ENCODE measurements at places on chromosomes 3 and 15.

DNA sequence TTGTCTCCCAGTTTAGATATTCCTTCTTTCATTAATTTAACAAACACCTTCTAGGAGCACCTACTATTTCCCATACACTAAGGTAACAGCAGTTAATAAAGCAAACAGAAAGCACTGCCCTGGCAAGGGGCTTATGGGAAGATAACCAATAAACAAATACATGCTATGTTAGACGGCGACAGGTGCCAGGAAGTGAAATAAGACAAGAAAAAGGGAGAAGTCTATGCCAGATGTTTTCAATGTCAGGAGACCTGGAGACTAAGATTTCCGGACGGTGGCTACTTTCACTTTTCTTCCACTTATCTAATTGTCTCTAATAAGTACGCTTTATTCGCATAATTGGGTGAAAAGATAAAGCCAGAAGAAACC is 32.5 kb upstream of the ZNF445 start:
- no peak for DNase-seq

GRCh38 chr3:71504250-71505036 is 79.1 kb downstream of the FOXP1 start:
- no peak for DNase-seq

DNA sequence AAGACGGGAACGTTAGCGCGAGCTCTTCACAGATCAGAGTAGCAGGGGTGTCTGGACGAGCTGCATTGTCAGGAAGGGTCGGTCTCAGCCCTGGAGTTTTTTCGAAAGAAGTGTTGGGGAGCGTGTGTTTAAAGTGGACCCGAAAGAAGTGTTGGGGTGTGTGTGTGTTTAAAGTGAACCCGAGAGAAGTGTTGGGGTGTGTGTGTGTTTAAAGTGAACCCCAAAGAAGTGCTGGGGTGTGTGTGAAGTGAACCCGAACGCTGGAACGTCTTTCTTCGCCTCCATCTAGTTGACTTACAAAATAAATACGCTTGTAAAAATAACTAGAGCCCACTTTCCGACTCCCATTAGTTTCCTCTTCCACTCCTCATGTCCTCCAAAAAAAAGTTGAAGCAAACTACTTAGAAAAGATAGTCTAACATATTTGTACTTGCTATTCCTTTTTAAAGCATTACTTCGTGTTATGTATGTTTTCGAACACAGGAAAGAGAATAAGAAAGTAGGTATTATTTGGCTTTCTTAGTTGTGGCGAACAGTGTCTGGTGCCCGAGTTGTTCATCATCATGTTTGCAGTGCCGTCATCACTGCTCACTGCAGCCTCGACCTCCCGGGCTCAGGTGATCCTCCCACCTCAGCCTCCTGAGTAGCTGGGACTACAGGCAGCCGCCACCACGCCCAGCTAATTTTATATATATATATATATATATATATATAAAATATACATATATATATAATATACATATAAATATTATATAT is 1.0 kb downstream of the LRCH3 start:
- no peak for DNase-seq

- DNase-seq = no peak
These were observed 5.9 kb downstream of the CYP19A1 start for GRCh38 chr15:51332206-51333147.

DNA sequence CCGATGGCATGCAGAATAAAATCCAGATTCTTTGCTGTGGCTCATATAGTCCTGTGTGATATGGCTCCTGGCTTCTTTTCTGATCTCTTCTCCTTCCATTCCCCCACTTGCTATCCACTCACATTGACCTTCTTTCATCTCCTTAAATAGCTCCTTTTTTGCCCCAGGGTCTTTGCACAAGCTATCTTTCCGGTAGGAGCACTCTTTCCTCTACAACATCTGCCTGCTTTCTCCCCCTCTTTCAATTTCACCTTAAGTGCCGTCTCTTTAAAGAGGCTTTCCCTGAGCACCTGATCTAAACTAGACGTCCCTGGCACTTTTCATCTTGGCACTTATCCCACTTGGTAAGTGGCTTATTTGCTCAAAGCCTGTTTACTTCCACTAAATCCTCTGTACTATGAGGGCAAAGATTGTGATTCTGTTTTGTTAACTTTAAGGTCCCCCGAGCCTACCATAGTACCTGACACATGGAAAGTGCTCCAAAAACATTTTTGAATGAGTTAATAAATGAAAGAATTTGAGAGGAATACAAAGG is 323.3 kb upstream of the TLE3 start:
- no peak for DNase-seq

- no peak for DNase-seq
These were observed 166.6 kb upstream of the BHLHE40 start for GRCh38 chr3:4812591-4812990.

- DNase-seq = no peak
These were observed 24.2 kb upstream of the CLRN1 start for GRCh38 chr3:150996731-150997130.

DNA sequence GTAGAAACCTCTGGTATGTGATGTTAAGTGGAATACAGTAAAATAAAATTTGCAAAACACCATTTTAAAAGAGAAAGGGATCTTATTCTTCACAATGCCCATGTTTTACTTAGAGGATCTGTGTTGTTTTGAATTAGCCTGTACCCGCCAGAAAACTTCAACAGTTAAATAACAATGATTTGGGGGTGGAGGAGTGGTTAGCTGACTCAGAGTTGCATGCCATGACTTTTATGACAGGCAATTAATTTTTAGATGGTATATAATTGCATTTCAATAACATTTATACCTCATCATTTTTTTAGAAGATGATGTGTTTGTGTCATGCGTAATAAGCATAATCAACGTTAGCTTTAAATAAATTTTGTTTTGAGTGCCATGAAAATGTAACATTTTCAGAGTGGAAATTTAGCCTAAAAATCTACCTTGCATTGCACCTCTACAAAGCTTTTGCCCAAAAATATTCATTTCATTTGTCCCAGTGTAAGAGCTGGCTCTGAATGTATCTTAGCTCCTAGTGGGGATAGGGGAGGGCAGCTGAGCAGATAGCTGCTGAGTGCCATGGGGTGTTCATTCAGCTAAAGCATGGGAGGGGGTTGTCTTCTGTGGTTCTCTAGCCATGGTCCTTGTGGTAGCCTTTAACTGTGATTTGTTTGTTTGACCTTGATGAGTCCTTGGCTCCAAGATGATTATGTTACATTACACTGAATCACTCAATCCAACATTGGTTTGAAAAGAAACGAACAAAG is 379.8 kb downstream of the LPP start:
- no peak for DNase-seq

- DNase-seq = no peak
These were observed 55.1 kb upstream of the ADGRG7 start for GRCh38 chr3:100554373-100554676.

GRCh38 chr15:40100123-40100946 is 8.3 kb downstream of the BMF start:
- DNase-seq = no peak

DNA sequence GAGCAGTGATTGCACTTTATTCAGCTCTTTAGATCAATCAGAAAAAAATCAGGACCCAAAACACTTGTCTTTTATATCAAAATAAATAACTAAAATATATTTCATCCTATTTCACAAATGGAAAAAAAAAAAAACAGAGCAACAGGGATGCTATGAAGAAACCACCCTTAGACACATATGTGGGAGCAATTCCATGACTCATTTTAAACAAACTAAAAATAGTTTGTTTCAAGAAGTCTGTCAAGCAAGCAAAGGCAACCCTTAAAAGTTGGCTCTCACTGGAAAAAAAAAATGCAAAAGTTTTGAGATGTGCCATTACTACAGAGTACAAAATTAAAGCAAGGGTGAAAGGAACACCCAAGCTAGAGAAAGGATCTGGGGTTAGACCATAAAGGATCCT is 5.7 kb downstream of the ATP13A3 start:
- DNase-seq = no peak

- no peak for DNase-seq
These were observed 58.1 kb downstream of the SUMF1 start for GRCh38 chr3:4408958-4409357.
